Fibroblast of skin of left biceps (primary cell): ENCODE measurements at places on chromosomes 13 and 19.

- no peak for DNase-seq
These were observed 5.2 kb upstream of the LRRC8E start for GRCh38 chr19:7883105-7883504.

- DNase-seq, result no peak
These were observed 109.7 kb downstream of the NUFIP1 start for GRCh38 chr13:44879452-44880058.

DNA sequence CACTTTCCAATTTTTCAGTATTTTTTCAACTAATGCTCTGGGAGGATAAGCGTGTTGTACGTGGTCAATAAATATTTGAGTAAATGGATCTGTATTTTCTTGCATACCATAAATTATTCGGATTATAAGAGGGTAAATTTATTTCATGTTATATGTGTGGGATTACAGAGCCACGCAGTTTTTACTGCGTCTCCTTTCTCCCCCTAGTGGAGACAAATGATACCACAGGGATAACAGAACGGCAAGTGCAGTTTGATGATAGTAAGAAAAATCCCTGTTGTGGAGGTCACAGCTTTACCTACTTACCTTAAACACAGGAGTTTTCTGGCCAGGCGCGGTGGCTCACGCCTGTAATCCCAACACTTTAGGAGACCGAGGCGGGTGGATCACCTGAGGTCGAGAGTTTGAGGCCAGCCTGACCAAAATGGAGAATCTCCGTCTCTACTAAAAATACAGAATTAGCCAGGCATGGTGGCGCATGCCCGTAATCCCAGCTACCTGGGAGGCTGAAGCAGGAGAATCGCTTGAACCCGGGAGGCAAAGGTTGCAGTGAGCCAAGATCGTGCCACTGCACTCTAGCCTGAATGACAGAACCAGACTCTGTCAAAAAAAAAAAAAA lies 16.8 kb downstream of the MBD3L2B start:
- no peak for DNase-seq

DNA sequence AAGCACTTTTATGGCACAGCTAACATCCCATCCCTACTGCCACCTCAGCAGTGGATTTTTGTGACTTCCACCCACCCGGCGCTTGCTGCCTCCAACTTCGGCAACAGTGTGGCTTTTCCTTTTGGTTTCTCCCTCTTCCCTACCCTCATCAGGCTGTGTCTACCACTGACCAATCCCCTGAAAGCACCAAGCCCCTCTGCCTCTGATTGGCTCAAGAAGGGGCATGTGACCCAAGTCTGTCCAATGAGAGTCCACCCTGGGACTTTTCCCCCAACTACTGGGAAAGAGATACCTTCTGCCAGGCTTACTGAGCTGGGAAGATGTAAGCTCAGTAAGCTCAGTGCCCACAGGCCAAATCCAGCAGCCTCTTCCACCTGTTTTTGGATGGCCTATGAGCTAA lies 5.8 kb downstream of the SMIM7 start:
- no peak for DNase-seq

DNA sequence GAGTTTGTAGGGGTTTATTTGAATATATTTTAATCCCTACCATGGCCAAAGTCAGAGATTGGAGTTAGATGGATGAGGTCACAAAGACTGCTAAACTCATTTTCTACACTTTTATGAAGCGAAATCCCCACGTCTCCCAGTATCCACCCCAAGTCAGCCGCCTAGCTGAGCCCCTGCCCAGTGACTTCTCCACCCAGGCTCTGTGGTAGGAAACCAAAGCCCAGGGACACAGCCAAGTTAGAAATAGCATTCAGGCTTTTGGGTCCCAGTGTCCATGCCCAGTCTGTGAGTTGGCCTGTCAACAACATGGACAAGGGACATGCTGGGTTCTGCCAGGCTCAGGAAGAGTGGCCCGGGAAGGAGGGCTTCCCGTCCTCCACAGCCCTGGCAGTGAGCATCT lies 474.0 kb downstream of the FOXO1 start:
- DNase-seq, result no peak

GRCh38 chr13:31069808-31070534 lies 91.7 kb downstream of the HSPH1 start:
- no peak for DNase-seq
